ENCODE measurements at places on chromosomes 11 and 22.
A peak's percentile ranks its signal among the peaks of the same experiment; 100 is the strongest.

GRCh38 chr11:70828593-70829082, 423.7 kb downstream of the SHANK2 start:
- no peak for DNase-seq

- DNase-seq, result no peak
Observed at GRCh38 chr11:104581246-104581980, 316.8 kb downstream of the CASP12 start.

DNA sequence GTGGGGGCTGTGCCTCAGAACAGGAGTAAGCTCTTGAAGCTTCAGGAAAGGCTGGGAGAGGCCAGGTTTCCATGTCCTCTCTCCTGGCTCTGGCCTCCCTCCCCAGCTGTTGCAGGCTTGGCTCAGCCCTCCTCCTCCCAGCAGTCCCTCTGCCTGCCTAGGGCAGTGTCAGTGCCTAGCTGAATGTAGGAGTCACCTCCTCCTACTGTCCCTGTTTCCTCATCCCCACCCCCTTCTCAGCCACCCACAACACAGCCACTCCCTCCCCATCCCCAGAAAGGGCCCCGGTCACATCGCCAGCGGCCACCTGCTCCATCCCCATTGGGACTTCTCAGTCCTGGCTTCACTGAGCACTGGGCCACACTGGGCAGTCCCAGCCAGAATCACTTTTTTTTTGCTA, 2.9 kb upstream of the FBLN1 start:
- no peak for DNase-seq

DNA sequence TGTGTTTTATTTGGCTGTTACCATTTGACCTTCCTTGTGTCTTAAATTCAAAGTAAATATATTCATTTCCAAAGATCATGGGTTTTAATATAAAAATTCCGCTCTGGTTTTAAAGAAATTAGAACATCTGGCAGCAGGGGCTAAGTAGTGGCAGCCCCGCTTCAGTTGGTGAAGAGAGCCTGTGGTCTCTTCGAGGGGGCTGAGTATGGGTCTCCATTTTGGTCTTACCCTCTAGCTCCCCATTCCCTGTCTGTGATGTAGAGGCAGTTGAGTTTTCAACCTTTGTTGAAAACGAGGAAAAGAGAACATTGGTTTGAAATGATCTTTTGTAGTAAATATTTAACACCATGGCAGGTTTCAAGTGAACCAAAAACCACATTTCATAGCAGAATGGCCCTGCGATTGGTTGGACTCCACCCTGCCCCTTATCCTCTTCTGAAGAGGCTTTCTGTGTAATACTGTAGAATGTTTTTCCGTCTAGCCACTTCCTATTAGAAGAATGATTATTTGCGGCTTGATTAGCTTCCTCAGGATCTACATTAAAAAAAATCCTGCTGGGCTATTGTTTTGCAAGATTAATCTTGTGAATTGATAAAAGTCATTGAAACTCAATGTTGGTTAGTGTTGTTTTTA, 17.7 kb downstream of the APLP2 start:
- DNase-seq, result no peak

DNA sequence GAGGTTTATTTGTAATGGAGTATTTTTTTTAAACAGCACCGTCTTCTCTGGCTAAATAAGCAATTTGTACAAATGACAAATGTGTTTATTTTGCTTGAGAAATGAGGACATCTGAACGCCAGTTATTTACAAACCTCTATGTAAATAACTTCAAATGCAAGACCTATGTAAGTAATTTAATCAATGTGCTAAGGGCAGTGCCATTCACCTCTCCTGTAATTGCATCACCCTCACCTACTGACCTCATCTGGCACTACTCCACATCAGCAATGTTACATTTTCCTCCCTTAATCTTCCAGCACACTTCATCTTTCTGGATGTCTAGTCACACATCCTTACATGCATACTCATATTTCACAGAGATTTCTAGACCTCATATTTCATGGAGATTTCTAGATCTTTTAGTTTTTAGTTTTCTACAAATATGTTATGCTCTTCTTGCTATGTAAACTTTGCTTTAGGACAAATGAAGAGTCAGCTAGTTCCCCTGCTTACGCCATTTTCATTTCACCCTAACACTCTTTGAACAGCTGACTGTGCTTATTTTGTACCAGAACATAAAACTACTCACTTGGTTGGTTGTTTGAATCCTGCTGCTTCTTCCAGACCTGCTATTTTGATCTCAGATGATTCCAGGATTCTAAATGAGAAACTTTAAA, 238.6 kb downstream of the GRM5 start:
- DNase-seq, result no peak

GRCh38 chr11:22194306-22194705, 1.4 kb downstream of the ANO5 start:
- DNase-seq, result peak; percentile 61

- DNase-seq, result no peak
Observed at GRCh38 chr22:49119551-49119952, 708.1 kb downstream of the BRD1 start.

DNA sequence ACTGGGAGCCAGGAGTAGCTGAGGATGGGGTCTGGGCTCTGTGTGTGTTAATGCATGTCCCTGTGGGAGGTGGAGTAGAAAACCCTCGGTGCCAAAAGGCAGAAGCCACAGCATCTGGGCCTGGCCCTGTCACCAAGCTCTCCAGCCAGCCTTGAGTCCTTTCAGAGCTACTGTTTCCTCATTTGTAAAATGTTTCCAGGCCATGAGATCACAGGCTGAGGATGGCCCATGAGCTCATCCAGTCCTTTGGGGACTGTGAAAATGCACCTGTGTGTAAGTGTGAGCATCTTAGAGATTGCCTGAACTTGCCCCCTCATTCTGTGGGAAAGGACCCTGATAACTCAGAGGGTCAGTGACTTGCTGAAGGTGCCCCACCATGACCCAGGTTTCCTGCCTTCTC, 9.1 kb downstream of the ANKK1 start:
- no peak for DNase-seq

GRCh38 chr11:78965432-78965831, 390.8 kb upstream of the NARS2 start:
- no peak for DNase-seq
